ENCODE measurements at places on chromosomes 16 and 17.

DNA sequence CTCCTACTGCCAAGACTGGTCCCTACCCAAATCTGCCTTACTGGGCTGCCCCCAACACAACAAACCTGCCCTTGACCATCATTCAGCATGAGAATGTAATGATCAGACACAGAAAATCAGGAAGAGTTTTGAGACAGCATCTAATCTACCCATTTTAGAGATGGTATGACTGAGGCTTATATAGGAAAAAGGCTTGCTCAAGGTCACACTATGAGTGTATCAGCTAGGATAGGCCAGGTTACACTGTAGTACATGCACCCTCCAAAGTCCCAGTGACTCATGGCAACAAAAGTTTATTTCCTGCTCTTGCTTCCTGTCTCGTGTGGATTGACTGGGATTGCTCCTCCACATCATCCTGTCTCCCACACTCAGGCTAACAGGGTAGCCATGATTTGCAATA, 27.9 kb downstream of the NLRC5 start:
- no peak for DNase-seq

DNA sequence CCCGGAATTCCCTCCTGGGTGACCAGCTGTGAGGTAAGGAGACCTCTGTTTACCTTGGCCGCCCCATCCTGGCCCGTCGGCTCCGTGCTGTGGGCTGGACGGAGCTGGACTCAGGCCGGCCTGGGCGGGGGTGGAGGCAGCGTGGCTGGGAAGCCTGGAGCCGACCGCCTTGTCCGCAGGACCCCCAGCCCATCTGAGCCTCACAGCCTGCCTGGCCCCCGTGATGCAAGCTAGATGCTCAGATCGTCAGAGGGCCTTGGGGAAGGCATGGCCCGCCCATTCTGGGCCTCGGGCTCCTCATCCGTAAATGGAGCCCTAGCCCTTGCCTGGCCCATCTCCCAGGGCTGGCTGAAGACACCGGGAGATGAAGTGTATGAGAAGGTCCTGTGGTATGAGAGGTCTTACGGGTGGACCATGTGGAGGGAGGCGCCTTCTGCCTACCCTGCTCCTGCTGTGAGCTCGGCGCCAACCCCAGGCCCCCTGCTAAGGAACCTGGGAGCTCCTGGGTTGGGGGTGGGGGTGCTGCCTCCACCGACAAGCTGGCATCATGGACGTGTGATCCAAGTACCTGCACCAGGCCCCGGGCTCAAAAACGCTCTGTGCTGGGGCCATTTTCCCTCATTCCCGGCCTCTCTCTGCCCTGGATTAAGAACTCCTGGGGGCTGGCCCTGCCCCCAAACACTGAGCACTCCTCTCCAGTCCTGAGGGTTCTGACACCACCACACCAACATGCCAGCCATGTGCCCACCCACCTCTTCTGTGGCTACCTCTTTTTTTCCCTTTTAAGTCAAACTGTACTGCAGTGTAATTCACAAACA, 5.4 kb upstream of the P2RX1 start:
- DNase-seq = no peak

GRCh38 chr16:30996985-30997724, 12.1 kb downstream of the HSD3B7 start:
- peak; percentile 87 for DNase-seq

DNA sequence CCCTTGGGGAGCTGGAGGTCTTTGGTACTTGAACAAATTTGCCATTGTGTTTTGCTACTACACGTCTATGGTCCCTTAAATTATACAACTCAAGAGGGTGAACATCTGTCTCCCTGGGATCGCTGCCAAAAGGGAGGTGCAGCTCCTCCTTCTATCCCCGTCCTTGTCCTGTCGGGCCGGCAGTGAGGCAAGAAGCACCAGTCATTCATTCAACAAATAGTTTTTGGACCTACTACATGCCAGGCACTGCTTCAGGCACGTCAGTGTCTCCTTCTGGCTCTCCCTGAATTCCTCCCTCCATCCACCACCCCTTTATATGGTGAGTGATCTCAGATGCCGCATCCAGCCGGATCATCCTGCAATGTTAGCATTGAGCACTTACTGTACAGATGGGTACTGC, 2.2 kb upstream of the RPL38 start:
- no peak for DNase-seq
